NCI-H2081 treated with DMSO at 0.1 percent for 48 hours (cell line): ENCODE measurements at places on chromosomes 6 and 20.

GRCh38 chr6:51892339-51892738 is 195.1 kb downstream of the PKHD1 start:
- no peak for DNase-seq

GRCh38 chr6:67175101-67175500 is 1460.0 kb upstream of the ADGRB3 start:
- no peak for DNase-seq

GRCh38 chr6:121222656-121223055 is 111.6 kb downstream of the TBC1D32 start:
- no peak for DNase-seq

DNA sequence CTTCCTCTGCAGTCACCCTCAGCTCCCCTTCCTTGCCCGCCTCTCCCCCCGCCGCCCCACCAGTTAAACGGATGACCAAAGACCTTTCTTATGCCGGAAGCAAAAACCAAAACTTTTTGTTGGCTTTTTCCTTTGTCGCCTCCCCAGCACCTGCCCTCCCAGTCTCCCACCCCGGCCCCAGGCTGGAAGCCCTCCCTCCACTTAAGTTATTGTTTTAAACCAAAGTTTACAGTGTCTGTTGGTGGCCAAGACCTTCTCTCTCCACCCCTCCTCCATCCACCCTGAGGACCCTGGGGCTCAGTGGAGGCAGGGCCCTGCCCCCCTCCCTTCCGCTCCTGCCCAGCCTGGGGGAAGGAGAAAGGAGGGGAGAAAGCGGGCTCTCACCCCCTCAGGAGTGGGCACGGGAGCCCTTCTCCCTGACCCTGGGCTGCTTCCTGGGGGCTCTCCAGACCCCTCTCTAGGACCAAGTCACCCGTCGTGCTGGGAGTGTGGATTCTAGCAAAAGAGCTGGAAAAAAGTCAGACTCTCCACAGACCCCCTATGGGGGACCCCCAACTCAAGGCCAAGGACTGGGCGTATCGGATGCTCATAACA is 38.3 kb upstream of the MDFI start:
- no peak for DNase-seq

DNA sequence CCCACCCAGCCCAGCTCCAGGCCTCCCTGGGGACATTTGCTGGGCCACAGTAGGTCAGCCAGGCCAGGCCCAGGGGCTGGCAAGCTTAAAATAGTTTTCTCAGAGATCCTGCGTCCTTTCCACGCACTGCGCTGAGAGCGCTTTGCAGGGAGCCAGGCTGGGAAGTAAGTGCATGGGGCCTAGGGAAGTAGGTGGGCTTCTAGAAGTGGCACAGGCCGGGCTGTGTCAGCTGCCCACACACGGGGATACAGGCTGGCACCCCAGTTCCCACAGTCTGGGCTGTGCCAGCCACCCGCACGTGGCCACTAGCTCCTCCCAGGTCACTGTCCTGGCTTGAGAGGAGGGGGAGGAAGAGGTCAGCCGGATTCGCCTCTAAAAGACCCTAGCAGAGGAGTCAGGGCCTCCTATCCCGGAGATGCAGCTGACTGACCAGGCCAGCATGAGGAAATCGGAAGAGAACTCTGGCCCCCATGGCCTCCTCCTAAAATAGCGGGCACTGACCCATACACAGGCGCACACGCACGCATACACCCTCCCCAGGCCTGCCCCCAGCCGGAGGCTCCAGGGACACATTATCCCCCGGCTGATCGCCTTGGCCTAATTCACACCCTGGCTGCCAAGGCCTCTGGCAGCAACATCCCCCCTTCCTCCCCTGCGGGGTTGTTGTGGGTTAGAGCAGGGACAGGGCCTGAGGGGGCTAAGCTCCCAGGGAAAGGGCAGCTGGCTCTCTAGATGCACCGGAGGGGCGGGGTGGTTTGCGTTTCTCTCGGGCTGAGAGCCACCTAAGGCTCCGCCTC is 5.4 kb downstream of the SLCO4A1 start:
- DNase-seq, result no peak

DNA sequence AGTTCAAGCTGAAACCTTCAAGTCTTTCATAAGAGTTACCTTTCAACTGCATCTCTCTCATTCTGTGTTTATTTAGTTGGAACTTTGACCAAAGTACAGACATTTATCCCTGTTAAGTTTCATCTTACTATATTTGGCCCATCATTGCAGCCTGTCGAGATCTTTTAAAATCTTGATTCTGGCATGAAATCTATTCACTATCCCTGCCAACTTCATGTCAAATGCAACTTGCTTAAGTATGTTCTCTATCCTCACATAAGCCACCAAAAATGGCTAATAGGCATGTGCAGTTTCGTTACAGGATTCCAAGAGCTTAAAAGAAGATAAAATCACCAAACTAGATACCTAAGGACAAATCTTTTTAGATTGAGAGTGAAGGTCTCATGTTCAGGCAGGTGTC is 117.5 kb upstream of the KCNQ5 start:
- DNase-seq, result no peak

DNA sequence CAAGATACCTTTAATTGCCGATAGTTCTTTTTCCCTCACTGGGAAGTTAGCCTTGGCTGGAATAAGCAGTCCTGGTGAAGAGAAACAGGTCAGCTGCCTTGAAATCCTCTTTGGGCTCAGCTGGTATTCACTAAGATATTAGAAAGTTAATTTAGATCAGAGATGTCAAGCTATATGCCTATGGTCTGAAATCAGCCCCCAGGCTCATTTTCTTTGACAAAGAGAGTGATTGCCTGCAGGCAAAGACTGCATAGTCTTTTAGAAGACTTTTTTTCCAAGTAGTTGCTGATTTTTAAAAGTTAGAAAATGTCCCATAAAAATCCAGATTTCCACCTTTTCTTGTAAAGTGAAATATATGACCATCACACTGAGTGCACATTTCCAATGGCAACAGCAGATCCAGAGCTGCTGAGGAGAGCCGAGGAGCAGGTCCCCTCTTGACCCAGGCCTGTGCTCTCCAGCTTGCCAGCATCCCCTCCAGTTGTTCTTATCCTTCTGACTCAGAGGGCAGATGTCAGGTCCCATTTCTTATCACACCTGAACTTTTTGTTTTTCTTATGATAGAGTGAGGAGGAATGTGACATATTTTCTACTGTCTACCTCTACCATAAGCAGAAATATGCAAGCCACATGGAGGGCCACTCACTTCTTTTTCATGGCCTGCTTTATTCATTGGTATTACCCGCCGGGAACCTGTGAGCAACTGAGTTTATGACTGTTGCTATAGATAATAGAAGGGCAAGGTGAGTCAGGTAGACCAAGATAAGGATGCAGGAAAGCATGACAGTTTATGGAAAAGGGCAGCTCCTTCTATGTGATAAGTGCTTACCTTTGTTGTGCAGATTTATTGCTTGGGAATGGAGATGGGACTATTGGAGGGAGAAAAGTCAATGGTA is 17.6 kb upstream of the L3MBTL3 start:
- no peak for DNase-seq

GRCh38 chr6:14641423-14642135 is 524.0 kb downstream of the CD83 start:
- DNase-seq, result no peak

GRCh38 chr6:9428421-9429172 is 986.3 kb downstream of the TFAP2A start:
- no peak for DNase-seq

GRCh38 chr6:47371870-47372255 is 62.2 kb upstream of the TNFRSF21 start:
- DNase-seq, result no peak

DNA sequence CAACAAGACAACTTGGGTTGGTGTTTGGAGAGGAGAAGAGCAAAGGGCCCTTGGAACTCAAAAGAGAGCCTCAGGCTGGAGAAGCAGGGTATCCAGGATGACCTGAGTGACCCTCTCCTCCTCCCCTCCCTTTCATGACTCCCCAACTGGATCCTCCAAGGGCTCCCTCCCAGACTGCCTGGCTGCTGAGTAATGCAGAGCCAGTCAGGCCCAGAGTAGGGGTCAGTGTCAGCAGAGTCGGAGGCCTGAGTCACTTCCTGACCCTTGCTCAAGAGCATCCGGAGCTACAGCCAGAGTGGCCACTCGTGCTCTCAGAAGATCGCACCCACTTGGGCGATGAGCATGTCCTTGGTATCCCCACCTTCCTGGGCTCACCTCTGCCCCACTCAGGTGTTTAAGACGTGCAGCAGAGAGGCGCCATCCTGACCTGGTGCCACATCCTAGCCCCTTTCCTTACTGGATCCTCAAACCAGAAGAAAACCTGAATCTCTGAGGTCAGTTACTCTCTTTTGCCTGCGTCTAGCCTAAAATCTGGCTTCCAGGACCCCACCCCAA is 2.8 kb upstream of the MAPK13 start:
- DNase-seq, result no peak

- DNase-seq, result peak; percentile 14
These were observed 4.2 kb upstream of the ZDHHC14 start for GRCh38 chr6:157376706-157377230.

GRCh38 chr6:96657344-96657743 is 94.4 kb downstream of the FHL5 start:
- no peak for DNase-seq
